ENCODE measurements at places on chromosomes 11 and 22. TPM values are rescaled to one million over a fixed set of nuclear protein-coding genes. Genes with fewer than 3 reads are reported as not detected.

DNA sequence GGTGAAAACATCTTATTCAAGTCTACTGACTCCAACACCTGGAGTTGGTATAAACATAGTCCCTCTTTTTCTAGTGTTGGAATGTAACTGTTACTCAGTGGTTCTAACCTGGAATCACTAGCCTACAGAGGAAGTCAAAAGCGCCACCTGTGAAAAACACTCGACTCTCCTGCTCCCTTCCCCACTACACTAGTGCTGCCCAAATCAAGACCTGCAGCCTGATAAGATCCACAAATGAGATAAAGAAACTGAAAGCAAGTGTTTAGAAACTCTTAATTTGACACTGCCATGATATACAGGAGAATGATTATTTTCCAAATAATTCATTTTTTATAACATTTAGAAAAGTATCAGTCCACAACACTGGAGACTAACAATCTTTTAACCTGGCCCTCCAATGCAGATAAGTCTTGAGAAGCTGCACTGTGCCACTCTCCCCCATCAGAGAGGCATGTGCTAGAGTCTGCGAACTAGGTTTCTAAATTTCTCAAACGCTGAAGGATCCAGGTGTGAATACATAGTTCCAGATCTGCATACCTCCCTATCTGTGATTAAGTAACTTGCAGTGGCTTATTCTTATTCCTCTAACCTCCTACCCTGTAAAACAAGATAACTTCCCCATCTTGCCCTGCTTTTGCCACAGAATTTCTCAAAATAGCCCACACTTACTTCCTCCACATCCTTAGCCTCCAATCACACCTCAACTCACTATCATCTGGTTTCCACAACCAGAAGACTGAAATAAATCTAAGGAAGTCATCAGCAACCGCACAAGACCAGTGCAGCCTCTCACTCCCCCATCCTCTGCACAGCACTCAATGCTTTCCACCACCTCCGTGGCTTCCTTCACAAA, 88.1 kb downstream of the RRAS2 start:
- DNase-seq, result peak; percentile 58

The RSF1 gene
- 82.1 TPM for total RNA-seq

The SLC5A1 gene
- total RNA-seq, result 12.9 TPM

The TRIM3 gene
- 19.9 TPM for total RNA-seq
